ENCODE measurements at places on chromosomes 5 and 9.

DNA sequence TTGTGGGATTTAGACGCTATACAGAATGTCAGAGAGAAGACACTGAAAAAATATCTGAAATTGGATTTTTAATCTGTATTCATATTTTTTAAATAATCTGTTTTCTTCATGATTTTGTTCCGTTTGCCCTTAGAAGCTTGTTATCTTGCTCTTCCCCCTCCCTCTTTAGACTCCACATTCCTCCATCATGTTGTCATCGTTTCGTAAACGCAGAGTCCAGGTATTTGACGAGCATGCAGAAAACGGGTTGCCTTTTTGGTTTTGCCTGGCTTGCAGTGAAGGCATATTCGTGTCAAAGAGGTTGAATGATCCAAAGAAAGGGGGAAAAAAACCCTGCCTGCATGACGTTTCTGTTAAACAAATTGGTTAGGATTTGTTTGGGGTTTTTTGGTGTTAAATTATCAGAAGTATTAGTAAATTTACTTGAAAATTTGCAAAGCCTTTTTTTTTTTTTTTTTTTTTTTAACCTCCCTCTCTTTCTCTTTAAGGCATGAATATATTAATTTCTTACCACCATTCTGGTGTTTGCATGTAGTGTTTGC is 2.9 kb downstream of the SPTAN1 start:
- peak; percentile 85 for DNase-seq

- no peak for DNase-seq
These were observed 20.1 kb downstream of the FBXL17 start for GRCh38 chr5:108361771-108362170.

- no peak for DNase-seq
These were observed 62.7 kb upstream of the ZNF354A start for GRCh38 chr5:178793151-178793550.

DNA sequence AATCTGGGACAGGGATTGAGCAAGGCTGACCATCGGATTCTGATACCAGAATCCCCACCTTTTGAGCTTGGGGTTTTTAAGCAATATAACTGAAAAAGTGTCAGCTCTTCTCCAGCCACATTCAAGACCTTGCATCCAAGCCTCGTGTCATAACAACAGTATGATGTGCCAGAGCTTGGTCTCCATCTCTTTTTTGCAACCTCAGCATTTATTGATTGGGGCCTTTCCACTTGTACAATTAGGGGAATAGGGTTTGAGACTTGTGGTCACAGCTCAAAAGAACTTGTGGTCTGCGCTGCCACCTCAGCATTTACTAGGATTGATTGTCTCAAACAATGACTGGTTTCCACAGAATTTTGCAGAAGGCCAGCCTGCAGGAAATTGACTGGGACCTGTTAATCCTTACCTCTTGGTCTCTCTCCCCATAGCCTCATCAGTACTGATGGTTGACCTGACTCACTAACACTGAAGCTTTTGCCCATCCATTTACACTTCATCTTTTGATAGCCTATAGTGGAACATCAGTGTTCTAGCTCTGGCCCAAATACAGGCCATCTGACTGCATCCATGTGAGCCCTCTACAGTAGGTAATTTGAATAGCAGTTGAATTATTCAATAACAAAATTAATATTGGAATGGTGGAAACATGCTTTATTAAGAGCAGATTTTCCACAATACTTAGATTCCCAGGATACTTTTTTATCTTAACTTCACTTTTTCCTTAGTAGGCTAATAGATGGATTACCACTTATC is 381.6 kb upstream of the PRR16 start:
- DNase-seq: no peak

DNA sequence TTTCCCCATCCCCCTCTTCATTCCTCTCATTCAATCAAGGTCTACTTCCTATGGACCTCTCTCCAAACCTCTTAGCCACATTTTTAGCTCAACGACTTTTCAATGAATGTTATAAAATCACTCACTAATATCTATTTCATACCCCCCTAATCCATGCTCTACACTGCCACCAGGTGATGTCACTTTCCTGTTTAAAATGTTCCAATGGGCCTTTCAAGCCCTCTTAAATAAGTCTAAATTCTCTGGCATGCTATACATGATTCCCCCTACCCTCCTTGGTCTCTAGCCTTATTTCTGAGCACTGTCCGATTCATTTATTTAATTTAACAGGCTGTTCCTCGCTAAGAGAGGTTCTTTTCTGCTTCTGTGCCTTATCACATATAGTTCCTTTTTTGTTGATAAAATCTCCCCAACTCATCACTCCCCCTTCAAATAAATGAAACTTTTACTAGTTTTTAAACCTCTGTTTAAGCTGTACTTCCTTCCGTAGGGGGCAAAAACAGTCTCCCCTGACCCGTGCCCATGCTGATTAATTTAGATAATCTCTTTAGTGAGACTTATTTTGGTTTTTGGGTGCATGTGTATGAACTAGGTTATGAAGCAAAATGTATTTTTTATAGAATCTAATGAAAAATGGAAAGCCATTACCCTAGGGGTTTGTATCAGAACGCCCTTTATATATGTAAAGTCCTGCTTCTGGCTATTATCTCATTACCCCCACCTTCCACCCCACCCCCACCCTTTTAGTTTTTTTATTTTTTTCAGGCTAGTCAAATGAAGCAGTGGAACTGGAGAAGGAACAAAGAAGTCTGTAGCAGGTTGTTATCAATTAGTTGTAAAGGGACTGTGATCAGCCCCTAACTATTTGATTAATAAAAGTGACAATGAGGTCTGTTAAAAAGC is 9.0 kb downstream of the ABHD17B start:
- no peak for DNase-seq

GRCh38 chr5:168047043-168047668 is 244.3 kb upstream of the WWC1 start:
- no peak for DNase-seq

DNA sequence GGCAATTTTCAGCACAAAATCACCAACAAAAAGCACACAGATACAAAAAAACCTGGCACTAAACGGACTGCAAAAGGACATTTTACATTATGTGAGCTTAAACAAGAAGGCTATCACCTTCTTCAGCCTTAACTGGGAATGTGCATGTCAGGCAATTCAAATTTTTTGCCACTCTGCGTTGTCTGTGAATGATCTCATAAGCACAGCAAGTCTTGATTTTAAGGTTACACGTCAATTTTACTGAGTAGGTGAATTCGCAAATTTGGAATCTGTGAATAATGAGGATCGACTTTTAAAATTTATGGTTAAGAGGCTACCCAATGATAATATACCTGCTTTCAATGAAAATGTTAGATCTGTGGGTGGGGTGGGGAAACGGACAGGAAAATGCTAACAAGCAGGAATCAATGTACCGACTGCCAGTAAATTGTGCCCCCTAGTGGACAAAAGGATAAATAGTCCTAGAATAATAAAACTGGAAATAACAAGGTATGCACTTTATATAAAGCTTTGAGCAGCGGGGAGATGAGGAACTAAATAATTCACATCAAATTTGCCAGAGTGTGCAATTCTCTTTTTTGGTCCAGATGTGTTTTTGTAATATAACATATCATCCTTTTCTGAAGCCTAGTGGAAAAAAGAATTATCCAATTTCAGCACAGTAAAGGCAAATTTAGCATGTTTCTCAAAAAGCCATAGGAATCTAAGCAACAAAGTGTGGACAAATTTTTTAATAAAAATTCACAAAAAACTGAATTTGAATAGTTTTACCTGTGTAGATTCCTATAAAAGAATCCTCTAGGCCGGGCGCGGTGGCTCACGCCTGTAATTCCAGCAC is 20.5 kb downstream of the EQTN start:
- peak; percentile 15 for DNase-seq
